ENCODE measurements at places on chromosomes 11 and 22.
A peak's percentile ranks its signal among the peaks of the same experiment; 100 is the strongest.

DNA sequence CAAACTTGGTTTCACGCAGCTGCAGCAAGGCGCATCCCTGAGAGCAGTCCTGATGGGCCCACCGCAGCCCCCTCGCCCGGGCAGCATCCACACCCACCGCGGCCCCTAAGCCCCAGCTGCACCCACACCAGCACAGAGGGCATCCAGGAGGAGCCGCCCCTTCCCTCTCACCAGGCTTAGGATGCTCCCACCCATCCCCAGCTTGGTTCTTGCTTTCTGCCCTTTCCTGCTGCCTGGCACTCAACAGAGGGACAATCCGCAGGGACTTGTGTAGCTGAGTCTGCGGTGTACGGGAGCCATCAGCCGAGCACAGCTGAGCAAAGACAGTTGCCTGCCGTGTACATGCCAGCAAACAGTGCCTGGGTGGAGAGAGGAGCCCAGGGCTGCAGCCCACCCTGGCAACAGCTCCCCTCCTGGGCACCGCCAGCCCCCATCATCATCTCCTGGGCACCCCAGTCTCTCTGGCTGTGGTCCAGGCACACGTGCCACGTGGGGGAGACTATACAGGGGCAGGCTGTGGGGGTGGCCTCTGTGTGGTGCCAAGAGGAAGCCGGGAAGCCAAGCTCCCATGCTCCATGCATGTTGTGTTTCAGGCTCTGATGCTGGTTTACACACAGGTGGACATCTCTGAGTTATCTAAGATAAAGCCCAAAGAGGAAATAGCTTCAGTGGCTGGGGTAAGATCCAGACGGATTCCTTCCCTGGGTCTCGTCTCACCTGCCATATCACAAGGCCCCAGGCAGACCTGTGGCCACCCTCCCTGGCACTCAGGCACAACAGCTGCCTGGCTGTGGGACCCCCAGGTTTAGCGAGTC lies 36.0 kb upstream of the GNB1L start:
- no peak for DNase-seq

GRCh38 chr22:46482056-46482675 lies 55.3 kb downstream of the CELSR1 start:
- no peak for DNase-seq

DNA sequence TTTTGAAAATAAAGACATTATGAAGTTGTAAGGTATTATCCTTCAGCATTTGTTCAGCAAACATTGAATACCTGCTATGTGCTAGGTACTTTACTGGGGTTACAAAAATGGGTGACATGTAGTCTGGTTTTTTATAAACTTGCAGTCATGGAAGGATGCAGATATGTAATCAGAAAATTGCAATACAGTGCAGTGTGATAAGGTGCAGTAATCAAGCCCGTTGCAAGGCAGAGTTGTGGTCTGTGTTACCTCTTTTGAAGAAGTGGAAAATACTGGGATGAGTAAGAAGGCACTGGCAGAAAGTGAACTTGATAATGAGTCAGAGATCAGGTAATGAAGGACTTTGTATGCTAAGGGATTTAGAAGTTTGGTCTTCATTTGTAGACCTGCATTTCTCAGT lies 8.1 kb downstream of the FBXO7 start:
- DNase-seq = no peak

DNA sequence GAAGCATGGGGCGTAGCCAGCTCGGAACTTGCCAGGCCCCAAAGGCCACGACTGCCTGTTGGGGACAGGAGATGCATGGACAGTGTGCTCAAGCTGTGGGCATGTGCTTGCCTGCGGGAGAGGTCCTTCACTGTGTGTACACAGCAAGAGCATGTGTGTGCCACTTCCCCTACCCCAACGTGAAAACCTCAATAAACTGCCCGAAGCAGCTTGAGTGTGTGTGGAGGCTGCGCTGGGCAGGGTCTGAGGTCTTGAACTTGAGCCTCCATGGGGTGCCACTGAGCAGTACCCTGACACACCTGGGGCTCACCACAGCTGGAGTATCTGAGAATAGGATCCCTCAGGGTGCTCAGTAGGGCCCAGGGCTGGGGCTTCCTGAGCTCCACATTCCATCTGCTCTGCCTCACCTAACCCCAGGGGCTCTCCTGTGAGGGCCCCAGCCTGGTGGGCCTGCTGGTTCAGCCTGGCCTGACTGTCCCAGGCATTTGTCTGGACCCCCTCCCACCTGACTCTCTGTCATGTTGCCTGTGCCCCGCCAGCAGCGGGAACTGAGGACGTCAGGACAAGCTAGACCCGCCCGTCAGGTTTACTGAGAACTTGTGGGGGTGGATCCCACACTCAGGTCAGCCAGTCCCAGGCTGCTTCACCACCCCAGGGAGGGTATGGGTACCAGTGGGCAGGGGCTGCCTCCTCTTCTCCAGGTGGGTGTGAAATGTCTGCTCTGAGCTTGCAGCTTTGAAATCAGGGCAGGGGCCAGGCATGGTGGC lies 3.2 kb downstream of the RASSF7 start:
- no peak for DNase-seq

GRCh38 chr11:121463689-121464335 lies 11.0 kb upstream of the SORL1-AS1 start:
- no peak for DNase-seq

- DNase-seq = no peak
Measured at GRCh38 chr22:36233796-36234195, 5.5 kb downstream of the APOL2 start.

- peak; percentile 60 for DNase-seq
Measured at GRCh38 chr11:119320776-119321524, 4.0 kb upstream of the MCAM start.

DNA sequence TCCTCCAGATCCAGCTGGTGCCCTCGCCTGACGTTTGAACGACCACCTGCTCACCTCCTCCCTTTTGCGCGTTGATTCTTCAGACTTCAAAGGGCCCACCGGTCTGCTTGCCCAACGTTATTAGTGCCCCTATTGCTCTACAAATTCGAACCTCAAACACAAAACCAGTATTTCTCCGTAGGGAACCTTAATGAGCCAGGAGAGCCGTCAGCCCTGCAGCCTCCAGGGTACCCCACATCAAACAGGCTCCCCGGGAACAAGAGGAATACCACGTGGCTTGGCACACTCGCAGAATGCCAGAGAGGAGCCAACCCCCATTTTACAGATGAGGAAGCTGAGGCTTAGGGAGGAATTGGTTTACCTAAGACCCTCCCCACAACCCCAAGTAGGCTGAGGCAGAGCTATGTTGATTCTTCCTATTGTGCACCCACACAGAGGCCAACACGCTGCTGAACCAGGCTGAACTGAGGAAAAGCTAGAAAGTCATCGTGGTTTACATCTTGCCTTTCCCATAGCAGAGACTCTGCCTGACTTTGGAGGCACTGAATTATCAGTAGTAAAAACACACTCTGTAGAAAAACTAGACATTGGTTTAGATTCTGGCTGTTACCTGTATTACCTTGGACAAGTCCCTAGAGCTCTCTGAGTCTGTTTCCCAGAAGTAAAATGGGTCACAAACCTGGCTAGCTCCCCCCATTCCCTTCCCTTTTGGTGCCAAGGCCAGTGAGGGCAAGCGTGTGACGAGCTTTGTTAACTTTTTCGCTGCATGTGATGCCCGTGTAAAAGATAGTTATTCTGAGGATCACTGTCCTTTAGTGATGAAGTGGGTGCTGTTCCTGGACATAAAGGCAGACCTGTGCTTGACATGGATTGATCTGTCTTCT lies 764 bp downstream of the TKFC start:
- DNase-seq = peak; percentile 57

- DNase-seq = no peak
Measured at GRCh38 chr11:118918686-118919280, 6.9 kb downstream of the BCL9L start.

GRCh38 chr11:11306855-11307254 lies 46.2 kb downstream of the CSNK2A3 start:
- DNase-seq = no peak

DNA sequence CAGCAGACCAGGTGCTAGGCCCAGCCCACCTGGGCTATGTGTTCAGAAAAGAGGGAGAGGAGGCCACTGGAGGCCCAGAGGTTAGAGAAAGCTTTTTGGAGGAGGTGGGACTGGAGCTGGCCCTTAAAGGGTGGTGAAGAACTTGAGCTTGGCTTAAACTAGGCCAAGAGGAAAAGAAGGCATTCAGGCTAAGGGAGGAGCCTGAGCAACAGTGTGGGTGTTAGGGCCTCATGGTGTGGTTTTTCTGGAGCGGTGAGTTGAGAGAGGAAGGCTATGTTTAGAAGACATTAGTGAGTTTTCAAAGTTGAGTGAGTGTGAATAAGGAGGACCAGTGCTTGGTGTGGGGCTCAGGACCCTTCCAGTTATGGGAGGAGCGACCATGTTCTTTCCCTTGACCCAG lies 6.2 kb downstream of the TAF6L start:
- DNase-seq = no peak

DNA sequence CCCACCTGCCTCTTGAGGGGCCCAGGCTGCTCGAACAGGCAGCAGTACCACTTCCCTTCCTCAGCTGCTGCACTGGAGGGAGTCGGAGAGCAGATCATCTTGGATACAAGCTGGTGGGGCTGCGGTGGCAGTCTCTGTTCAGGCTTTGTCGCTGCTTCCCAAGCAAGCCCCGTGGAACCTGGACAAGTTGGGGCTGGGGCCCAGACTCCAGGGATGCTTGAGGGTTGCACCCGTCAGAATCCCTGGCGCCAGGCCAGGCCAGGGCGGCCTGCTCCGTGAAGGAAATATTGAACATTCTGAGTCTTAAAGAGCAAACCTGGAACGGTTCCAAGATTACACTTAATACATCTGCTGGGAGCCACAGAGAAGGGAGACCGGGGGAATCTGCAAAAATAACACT lies 310.1 kb upstream of the SORL1-AS1 start:
- DNase-seq = no peak

DNA sequence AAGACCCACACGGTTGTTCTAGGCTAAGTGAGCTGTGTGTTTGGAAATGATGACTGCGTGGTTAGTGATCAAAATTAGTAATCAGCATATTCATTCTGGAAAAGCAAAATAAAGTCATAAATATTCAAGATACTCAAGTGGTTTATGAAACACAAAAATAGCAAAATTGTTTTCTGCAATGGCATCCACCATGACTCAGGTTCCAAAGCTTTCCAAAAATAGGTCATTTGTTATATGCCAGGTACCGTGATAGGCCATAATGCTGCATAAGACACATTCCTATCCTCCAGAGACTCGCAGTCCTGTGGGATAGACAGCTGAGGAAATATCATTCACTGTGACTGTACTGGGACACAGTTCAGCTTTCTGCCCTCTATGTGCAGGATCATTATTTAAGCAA lies 2.4 kb upstream of the ATL3 start:
- DNase-seq = no peak

DNA sequence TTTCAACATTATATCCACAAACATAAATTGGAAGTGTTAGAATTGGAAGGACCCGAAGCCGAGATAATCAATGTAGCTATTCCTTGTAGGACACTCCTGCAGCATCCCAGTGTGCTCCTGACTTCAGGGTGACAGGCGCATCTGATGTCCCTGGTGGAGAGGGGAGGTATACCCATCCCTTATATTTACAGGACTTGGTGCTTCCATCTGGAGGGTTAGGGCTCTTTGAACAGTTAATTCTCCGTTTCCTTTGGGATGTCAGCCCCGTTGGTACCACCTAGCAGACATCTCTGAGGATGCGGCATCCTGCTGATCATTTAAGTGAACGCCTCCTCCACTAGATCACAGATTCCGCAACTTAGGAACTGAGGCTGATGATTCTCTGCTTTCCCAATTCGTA lies 451.3 kb downstream of the OPCML start:
- DNase-seq = no peak

- DNase-seq = no peak
Measured at GRCh38 chr22:19988965-19989724, 27.5 kb downstream of the ARVCF start.

DNA sequence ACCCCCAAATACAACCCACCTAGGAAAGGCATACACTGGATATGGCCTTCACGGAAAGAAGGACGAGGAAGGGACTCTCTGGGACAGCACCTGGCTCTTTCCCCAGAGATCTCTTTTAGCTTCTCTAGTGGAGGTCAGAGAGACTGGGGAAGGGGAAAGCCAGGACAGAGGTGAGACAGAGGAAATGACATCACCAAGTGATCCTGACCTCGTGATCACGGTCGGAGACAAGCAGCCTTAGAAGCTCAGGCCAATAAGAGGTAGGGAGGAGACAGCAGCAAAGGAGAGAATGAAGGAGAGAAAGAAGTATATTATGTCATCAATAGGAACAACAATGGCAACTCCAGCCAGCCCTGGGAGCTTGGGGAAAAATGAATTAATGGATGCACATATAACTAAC lies 15.4 kb upstream of the TMPRSS13 start:
- DNase-seq = no peak

- no peak for DNase-seq
Measured at GRCh38 chr11:12674571-12674935, 332 bp downstream of the TEAD1 start.

- DNase-seq = peak; percentile 57
Measured at GRCh38 chr11:73072935-73073481, 69.1 kb downstream of the FCHSD2 start.

DNA sequence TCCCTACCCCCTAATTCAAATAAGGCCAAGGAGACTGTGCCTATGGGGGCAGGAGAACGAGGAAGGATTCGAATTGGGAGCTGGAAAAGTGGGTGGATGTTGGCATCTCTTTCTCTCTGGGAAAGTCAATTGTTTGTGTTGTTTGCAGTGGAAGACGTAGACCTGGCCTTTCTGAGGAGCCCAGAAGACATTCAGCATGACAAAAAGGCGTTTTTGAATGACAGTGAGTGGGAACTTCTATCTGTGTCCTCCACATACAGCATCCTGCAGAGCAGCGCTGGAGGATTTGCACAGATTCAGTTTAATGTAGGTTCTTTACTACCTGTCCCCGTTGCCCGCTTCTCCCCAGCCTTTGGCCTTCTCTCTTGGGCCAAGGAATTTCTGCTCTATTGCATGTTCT lies 28.2 kb downstream of the HTR3B start:
- DNase-seq = no peak

- no peak for DNase-seq
Measured at GRCh38 chr11:12182302-12182675, 71.9 kb downstream of the MICAL2 start.

DNA sequence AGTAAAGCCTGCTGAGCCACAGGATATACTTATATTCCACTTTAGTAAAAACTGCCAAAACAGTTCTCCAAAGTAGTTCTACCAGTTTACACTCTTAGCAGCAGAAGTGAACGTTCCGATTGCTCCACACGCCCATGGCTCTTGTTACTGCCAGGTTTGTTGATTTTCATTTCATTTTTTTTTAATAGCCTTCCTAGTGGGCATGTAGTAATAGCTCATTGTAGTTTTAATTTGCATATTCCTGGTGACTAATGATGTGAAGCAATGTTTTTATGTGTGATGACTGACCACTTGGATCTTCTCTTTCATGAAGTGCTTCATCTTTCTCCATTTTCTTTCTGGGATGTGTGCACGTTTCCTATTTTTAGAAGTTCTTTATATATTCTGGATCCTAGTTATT lies 4.8 kb upstream of the C11orf97 start:
- DNase-seq = no peak

- DNase-seq = peak; percentile 73
Measured at GRCh38 chr11:12043959-12044791, 35.7 kb upstream of the DKK3 start.

DNA sequence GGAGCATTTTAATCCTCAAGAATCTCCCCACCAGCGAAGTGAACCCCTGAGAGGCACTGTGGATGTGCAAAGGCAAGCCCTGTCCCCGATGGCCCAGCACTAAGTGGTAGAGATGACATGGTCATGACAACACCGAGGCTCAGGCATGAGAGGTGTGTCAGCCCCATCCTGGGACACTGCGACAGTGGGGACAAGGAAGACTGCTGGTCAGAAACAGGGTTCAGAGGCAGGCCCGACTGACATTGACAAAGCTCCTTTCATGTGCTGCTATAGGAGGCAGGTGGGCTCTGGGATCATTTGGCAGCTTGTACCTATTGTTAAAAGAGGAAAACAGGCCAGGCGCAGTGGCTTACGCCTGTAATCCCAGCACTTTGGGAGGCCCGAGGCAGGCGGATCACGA lies 54.3 kb upstream of the MYEOV start:
- no peak for DNase-seq

All from NAMALWA (cell line).